SIG-M5 (cell line): ENCODE measurements at places on chromosomes 5 and 9.
A peak's percentile ranks its signal among the peaks of the same experiment; 100 is the strongest.

DNA sequence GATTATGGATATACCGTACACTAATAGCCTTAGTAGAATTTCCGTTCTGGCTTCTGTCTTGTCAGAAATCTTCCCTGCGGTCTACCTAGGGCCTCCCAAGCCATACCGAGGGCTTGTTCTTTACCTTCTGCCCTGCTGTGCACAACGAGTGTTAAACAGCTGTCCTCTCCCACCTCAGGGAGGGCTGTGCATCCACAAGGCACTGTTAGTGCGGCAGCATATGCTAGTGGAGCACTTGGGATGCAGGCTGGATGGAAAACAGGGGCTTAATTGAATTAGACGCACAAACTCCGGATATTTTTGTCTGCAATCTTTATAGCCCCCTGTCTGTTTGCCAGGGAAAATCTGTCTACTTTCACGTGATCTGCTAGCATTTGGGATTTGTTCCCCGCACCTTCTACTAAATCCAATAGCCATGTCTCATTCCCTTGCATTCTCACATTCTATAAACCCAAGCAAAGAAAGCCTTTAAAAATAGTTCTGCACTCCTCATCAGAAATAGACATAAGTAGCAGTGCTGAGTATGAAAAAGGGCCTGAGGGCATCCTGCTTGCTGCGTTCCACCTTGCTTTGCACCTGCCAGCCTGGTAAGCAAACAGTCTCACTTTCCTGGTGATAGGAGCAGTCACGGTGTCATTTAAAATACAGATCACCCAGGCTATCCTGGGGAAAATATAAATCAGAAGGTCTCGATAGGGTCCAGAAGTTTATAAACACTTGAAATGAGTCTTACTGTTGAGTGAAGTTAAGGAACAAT, 382.6 kb downstream of the RASEF start:
- no peak for DNase-seq

GRCh38 chr5:144812763-144813162, 642.1 kb downstream of the KCTD16 start:
- DNase-seq, result no peak

GRCh38 chr5:66363097-66363496, 219.0 kb downstream of the SREK1 start:
- no peak for DNase-seq

DNA sequence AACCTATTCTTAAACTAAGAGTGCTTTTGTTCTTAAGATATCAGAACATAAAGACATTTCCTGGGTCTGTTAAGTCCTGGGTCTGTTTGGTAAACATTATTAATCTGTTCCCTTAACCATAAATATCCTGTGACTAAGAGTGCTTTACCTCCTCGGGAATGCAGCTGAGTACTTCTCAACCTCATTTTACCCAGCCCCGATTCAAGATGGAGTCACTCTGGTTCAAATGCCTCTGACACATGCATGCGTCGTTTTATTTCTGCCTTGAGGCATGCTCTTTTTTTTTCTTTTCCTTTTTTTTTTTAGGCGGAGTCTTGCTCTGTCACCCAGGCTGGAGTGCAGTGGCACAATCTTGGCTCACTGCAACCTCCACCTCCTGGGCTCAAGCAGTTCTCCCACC, 39.8 kb upstream of the FBXL17 start:
- no peak for DNase-seq

DNA sequence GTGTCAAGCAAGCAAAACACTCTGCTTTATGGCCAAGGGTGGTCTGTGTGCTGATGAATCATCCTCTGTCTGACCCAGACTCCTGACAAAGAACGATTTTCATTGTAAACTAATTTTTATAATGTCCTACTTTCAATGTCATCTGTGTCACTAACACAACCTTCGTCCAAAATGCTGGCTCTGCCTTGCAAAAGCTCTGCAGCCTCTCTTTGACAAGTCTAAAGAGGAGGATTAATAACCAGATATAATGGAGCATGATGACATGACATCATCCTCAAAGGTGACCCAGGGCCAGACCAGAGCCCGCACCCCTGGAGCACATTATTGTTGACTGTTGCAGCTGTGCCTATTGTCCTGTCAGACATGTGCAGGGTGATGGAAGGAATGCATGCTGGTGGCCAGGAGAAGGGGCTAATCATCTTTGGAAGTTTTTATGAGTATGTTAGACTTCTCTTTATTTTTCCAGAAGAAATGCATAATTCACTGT, 589.4 kb downstream of the NR2F1-AS1 start:
- DNase-seq, result no peak

DNA sequence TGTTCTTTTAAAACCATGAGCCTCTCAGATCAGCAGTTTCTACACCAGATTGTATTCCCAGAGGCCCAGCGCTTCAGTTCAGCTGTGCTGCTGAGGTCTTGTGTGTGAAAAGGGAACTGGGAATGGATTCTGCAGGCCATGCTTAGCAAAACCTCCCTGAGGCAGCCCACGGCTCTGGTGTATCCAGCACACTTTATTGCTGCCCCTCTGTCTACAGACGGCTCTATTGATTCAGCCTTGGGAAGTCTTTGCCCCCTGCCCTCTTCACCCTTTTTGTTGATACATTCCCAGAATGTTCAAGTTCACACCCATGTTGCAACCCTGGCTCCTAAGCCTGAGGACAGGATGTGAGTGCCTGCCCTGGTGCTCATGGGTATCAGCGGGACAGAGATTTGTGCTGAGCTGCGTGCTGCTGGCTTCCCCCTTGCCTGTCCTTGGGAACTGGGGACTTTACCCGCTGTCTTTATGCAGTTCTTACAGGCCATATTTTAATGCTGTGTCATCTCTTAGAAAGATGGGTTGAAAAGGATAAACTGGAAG, 37.3 kb downstream of the ARHGAP26 start:
- no peak for DNase-seq

- DNase-seq, result peak; percentile 16
Measured at GRCh38 chr5:40406741-40407211, 272.9 kb upstream of the PTGER4 start.

DNA sequence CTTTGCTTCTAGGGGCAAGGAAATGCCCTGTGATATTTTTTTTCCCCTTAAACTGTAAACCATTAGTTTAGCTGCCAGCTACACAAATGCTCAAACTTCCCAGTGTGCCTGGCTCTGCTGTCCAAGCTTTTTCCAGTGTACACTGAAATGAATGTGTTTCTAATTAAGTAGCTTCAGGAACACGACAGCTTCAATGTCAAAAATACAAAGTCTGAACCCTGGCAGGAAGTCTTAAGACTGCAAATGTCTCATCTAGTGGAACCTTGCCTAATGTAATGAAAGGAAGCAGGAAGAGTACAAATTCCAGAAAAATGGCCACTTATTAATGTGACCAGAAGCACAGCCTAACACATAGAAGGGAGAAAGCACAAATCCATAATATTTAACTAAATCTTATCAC, 255.2 kb downstream of the CRB2 start:
- no peak for DNase-seq

DNA sequence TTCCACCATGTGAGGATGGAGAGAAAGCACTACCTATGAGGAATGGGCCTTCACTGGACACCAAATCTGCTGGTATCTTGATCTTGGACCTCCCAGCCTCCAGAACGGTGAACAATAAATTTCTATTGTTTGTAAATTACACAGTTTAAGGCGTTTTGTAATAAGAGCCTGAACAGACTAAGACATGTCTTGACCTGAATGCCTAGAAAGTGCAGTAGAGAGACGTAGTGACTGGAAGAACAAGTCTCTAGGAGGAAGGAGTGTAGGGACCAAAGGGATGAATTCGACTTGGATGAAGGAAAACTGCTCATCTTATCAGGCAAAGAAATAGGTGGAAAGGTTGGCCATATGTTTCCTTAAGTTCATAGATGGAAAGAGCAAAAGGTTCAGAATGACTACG, 309.8 kb upstream of the RGMB start:
- DNase-seq, result no peak
